Tibial artery (tissue), 4 donors: ENCODE measurements at places on chromosomes 6 and 20.

DNA sequence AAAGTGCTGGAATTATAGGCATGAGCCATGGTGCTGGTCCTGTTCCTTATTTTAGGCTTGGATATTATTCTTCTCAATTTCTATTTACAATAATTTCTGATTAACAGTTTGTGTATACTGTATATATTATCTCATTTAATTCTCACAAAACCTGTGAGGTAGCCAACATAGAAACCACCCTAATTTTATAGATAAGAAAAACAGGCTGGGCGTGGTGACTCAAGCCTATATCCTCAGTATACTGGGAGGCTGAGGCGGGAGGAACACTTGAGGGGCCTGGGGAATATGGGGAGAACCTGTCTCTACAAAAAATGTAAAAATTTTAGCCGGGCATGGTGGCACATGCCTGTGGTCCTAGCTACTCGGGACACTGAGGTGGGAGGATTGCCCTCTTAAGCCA is 3.8 kb upstream of the AFG1L start:
- H3K4me1 ChIP-seq, result no peaks in the 10 kb centered on the region
- DNase-seq, result no peak
- no peaks in the 10 kb centered on the region for H3K27me3 ChIP-seq
- H3K4me3 ChIP-seq, result no peak overlapping the region
- no peaks in the 10 kb centered on the region for H3K36me3 ChIP-seq
- H3K27ac ChIP-seq, result no peak overlapping the region

DNA sequence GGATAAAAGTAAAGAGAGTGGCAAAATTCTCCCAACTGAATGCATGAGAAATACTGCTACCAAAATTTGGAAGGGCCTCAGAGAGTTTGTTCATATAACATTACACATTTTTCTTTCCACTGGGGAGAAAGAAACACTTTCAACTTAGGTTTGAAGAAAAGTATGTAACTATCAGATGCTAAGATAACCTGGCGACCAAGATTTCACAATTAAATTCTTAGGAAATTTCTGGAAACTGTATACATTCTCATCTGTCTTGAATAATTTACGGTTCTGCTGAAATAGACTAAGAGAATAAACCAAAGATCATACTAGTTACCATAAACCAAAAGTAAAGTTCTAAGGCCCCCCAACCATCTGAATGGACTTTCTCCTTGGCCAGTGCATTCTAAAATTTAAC is 413.0 kb upstream of the RUNX2 start:
- no peaks in the 10 kb centered on the region for H3K27me3 ChIP-seq
- no peak for DNase-seq
- no peaks in the 10 kb centered on the region for H3K4me1 ChIP-seq
- no peak overlapping the region for H3K4me3 ChIP-seq
- no peaks in the 10 kb centered on the region for H3K36me3 ChIP-seq

- H3K4me1 ChIP-seq, result peaks cover 21% of the 10 kb centered on the region
- no peaks in the 10 kb centered on the region for H3K27me3 ChIP-seq
- H3K36me3 ChIP-seq, result no peaks in the 10 kb centered on the region
- no peak for DNase-seq
Observed at GRCh38 chr6:149035766-149036165, 281.7 kb upstream of the TAB2 start.

- H3K4me3 ChIP-seq, result no peak overlapping the region
- H3K27ac ChIP-seq, result no peak overlapping the region
- DNase-seq, result no peak
- no peaks in the 10 kb centered on the region for H3K36me3 ChIP-seq
Observed at GRCh38 chr20:62155428-62156253, 12.1 kb downstream of the SS18L1 start.

GRCh38 chr6:132461958-132462357 is 51.0 kb downstream of the STX7 start:
- no peak overlapping the region for H3K4me3 ChIP-seq
- H3K36me3 ChIP-seq, result peaks cover 59% of the 10 kb centered on the region
- H3K27ac ChIP-seq, result no peak overlapping the region
- no peak for DNase-seq
- no peaks in the 10 kb centered on the region for H3K27me3 ChIP-seq
- H3K4me1 ChIP-seq, result no peaks in the 10 kb centered on the region

- no peak overlapping the region for H3K4me3 ChIP-seq
- no peaks in the 10 kb centered on the region for H3K4me1 ChIP-seq
- H3K36me3 ChIP-seq, result no peaks in the 10 kb centered on the region
- no peaks in the 10 kb centered on the region for H3K27me3 ChIP-seq
- DNase-seq, result no peak
Observed at GRCh38 chr6:92587525-92587924, 831.8 kb downstream of the EPHA7 start.

DNA sequence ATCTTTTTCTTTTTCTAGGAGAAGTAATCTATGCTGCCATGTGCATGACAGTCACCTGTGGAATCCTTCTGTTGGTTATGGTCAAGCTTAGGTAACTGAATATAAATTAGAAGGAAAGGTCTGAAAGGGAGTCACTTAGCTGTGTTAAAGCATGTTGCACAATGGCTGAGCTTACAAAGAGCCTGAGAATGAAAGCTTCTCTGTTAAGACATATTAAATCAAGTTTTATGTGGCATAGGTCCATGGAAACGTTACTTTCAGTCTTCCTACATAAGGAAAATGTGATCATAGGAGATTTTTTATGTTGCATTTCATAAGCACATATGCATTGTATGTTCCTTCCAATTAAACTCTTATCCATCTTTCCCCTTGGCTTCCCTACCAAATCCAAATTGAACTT is 72.1 kb downstream of the GFRAL start:
- H3K27ac ChIP-seq, result no peak overlapping the region
- no peak overlapping the region for H3K4me3 ChIP-seq
- no peaks in the 10 kb centered on the region for H3K4me1 ChIP-seq
- H3K36me3 ChIP-seq, result no peaks in the 10 kb centered on the region
- no peak for DNase-seq

- H3K36me3 ChIP-seq, result no peaks in the 10 kb centered on the region
- no peak overlapping the region for H3K27ac ChIP-seq
- no peaks in the 10 kb centered on the region for H3K4me1 ChIP-seq
- no peak for DNase-seq
- H3K27me3 ChIP-seq, result no peaks in the 10 kb centered on the region
- no peak overlapping the region for H3K4me3 ChIP-seq
Observed at GRCh38 chr6:52562911-52563310, 13.9 kb downstream of the TRAM2 start.

- H3K4me3 ChIP-seq, result no peak overlapping the region
- H3K36me3 ChIP-seq, result peaks cover 35% of the 10 kb centered on the region
- H3K27ac ChIP-seq, result no peak overlapping the region
- H3K27me3 ChIP-seq, result no peaks in the 10 kb centered on the region
- no peak for DNase-seq
Observed at GRCh38 chr20:1376007-1376406, 16.8 kb downstream of the FKBP1A start.

DNA sequence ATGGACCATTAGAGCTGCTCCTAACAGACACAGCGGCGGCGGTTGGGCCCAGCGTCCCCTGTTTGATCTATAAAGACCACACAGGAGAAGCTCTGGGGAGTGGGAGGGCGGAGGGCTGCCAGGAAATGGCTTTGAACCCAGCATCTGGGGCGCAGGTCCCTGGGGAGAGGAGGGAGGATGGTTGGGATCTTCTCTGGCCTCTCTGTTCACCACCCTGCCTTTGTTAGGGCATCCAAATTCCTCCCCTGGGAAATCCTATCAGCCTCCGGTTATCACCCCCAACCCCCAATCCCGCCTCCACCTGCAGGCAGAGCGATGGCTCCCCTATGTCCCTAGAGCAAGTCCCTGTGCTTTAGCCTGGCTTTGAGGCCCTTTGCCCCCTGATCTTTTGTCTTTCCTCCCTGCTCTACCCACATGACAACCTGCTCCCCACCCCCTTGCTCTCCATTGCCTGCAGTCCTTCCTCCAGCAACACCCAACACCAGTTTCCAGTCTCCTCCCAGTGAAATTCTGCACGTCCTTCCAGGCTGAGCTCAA is 7.1 kb downstream of the XKR7 start:
- no peaks in the 10 kb centered on the region for H3K36me3 ChIP-seq
- H3K4me3 ChIP-seq, result no peak overlapping the region
- no peak overlapping the region for H3K27ac ChIP-seq
- no peak for DNase-seq
- H3K4me1 ChIP-seq, result no peaks in the 10 kb centered on the region

GRCh38 chr20:33568378-33568777 is 78.5 kb downstream of the CBFA2T2 start:
- H3K36me3 ChIP-seq, result no peaks in the 10 kb centered on the region
- DNase-seq, result no peak
- no peak overlapping the region for H3K4me3 ChIP-seq
- H3K27me3 ChIP-seq, result no peaks in the 10 kb centered on the region
- peak overlapping the region; percentile 63 for H3K27ac ChIP-seq

DNA sequence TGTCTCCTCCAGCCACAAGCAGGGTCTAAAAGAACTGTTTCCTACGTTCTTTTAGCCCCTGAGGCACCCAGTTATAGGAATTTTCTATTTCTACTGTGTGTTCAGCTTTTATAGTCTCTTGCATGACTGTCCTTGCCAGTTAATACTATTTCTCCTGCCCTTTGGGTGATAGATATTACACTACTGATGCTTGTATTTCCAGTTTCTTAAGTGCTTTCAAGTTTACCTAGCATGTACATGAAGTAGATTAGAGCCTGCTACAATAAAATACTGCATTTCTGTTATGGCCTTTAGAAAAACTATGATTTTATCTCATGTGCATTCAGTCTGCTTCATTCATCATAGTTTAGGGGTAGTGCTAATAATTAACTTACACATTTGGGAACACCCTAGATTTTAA is 89.6 kb downstream of the FOXO3 start:
- H3K27ac ChIP-seq, result peak overlapping the region; percentile 85
- H3K4me1 ChIP-seq, result peaks cover 80% of the 10 kb centered on the region
- H3K36me3 ChIP-seq, result no peaks in the 10 kb centered on the region
- H3K27me3 ChIP-seq, result no peaks in the 10 kb centered on the region
- no peak for DNase-seq
- no peak overlapping the region for H3K4me3 ChIP-seq

DNA sequence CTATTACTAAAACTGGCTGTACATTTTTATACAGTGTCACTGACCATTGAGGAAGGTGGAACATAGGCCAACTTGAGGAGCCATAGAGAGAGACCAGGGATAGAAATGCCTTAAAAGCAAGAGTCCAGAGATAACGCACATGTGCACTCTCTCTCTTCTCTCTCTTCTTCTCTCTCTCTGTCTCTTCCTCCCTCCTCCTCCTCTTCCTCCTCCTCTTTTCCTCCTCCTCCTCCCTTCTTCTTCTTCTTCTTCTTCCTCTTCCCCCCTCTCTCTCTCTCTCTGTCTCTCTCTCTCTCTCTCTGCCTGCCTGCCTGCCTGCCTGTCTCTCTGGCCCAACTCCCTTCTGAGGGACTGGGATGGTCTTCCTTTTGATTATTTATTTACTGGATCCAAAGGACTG is 16.3 kb upstream of the ADIG start:
- H3K27ac ChIP-seq, result no peak overlapping the region
- peaks cover 49% of the 10 kb centered on the region for H3K36me3 ChIP-seq
- no peaks in the 10 kb centered on the region for H3K4me1 ChIP-seq

GRCh38 chr6:6840831-6841291 is 252.3 kb downstream of the LY86 start:
- no peak overlapping the region for H3K4me3 ChIP-seq
- H3K27me3 ChIP-seq, result peaks cover 8% of the 10 kb centered on the region
- no peak for DNase-seq
- H3K27ac ChIP-seq, result no peak overlapping the region
- H3K4me1 ChIP-seq, result no peaks in the 10 kb centered on the region

DNA sequence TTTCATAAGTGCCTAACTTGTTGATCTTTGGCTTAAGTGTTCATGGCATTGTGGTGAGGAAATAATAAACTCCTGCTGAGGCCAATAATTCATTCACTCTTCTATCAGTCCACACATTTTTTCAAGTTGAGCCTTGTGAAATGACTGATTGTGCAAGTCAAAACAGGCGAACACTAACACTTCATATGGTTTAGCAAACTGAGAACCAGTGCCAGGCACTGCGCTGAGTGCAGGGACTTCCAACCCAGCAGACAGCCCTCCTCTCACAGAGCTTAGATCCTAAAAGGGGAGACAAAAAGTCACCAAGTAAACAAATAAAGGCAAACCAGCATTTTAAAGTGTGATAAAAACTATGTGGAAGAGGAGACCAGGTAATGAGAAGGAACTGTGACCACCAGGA is 435.0 kb downstream of the PTPRT start:
- H3K36me3 ChIP-seq, result no peaks in the 10 kb centered on the region
- no peak for DNase-seq

DNA sequence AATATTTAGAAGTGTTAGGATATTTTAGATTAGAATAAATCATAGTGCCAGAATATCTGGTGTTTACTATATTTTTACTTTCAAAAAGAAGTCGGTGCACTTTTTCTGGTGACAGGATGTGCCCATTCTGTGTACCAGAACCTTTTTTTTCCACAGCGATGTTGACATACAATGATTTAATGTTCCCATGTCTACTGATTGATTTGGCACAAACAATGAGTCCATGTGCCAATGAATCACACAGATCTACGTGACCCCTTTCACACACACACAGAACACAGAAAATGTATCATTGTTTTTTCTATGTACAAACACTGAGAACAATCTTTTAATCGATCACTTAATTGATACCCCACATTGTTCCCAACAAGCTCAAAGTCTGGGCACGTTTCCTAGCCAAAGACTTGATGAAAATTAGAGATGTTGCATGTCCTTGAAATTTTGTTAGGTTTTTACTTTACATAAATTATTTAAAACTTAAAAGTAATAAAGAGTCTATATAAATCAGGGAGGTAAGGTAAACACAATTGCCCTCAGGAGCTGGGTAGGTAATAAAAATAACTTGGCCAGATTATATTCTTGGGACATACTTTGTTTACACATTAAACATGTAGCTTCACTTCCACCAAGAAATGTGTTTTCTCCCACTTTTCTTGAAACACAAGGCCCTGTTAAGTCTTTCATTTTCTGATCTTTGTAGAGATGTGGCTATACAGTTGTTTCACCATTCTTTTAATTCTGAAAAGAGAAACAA is 36.4 kb upstream of the SOX4 start:
- H3K4me3 ChIP-seq, result no peak overlapping the region
- no peak for DNase-seq
- H3K27me3 ChIP-seq, result no peaks in the 10 kb centered on the region
- peaks cover 8% of the 10 kb centered on the region for H3K4me1 ChIP-seq

DNA sequence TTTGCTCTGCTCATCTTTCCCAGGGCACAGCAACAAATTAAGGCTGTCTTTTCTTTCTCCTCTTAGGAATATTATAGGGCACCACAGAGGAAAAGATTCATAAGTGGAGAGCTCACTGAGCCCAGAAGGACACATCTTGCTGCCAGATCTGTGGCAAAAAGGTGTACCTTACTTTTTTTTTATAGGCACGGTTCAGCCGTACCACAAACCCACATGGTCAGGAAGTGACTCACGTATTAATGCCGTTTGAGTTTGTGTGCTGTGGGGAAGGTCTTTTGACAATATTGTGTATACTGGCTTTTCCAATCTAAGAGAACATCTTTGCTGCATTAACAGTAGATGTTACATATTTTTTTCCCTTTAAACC is 28.4 kb downstream of the PAQR8 start:
- H3K4me1 ChIP-seq, result peaks cover 4% of the 10 kb centered on the region
- no peaks in the 10 kb centered on the region for H3K36me3 ChIP-seq
- DNase-seq, result no peak
- H3K4me3 ChIP-seq, result no peak overlapping the region
- H3K27me3 ChIP-seq, result no peaks in the 10 kb centered on the region
